Fibroblast of the conjunctiva (primary cell): ENCODE measurements at places on chromosomes 2 and 18.

DNA sequence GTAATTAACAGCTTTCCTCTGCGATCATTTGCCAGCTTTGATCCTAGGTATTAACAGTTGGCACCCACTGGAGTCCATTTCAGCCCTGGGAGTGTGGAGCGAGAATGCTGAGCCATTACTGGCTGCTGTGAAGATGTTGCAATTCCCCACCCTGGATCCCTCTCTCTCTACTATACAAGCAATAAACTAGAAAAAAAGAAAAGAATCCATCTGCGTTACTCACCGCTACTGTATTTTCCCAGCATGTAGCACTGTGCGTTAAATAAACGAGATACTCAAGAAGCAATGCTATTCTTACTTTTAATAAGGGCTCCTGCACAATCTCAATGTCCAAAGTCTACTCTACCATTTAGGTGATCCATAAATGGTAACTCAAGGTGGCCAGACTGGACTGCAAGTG lies 8.5 kb downstream of the RTTN start:
- no peak for DNase-seq

DNA sequence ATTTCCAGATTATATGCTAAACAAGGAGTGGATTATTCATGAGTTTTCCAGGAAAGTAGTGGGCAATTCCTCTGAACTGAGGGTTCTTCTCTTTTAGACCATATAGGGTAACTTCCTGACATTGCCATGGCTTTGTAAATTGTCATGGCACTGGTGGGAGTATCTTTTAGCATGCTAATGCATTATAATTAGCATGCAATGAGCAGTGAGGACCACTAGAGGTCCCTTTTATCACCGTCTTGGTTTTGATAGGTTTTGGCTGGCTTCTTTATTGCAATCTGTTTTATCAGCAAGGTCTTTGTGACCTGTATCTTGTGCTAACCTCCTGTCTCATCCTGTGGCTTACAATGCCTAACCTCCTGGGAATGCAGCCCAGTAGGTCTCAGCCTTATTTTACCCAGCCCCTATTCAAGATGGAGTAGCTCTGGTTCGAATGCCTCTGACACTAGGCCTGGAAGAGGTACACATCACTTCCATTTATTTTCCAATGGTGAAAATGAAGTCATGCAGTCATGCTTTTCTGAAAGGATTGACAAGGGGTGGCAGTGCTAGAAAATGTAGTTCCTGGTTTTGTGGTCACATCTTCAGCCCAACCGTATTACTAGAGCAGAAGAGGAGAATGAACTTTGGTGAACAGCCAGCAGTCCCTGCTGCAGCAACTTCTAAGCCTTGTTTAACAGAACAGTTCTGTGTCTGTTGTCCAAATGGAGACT lies 26.6 kb upstream of the ITGA4 start:
- DNase-seq: no peak

DNA sequence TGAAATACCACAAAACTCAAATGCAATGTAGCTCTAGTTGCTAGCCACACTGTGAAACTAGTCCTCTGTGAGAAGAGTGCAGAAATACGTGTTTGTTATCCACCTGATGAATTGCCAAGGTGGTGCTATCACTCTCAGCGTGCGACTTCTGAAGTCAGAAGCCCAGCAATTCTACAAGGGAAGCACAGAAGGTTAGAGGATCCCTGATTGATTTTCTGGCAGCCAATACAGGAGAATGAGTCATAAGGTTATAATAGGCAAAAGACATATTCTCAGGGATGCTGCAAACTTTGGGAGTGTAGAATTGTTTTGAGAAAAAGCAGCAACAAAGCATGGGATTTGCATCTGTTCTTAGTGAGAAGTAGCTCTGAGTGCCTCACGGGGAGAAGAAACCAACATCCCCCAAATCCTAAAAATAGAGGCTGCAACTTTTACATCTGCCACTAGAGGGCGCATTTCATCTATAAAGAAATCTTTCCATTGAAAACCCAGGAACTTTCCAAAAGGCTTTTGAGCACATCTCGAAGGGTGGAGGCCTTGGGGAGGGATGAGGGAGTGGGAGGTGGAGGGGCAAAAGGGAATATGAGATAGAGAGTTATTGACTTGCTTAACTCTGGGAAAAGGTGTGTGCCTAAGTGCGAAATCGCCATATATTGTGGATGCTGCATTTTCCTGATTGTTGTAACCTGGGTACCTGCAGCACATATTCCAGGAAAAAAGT lies 78.0 kb downstream of the TMEM182 start:
- peak; percentile 6 for DNase-seq

GRCh38 chr2:128710729-128711128 lies 392.1 kb upstream of the HS6ST1 start:
- no peak for DNase-seq

DNA sequence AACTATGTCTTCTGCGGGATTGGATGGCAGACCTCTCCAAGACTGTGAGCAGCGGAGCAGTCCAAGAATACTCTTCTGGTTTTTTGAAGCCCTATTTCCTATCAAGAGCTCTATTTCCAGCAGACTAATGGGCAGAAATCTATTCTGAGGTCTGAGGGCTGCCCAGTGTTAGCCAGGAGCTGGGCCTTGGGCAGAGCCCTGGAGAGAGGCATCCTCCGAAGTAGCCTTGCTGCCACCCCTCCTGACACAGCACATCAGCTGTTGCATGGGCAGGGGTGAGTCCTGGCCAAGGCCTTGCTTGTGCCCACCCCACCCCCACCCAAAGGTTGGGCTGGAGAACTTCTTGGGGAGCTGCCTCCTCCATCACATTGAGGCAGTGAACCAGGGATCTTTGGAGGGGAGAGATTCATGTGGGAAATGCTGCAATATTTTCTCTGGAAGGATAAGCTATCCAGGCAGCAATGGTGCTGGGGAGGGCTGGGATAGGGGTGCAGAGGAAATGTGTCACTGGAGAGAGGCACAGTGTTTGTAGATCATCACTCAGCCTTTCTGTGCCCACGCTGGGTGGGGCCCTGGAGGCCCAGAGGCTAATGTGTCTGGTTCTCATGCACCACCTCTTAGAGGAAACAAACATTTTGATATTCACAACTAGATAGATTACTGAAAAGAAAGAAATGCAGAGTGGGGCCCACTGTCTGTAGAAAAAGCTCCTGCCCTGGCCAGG lies 104.7 kb downstream of the VSNL1 start:
- no peak for DNase-seq

- DNase-seq: no peak
Measured at GRCh38 chr2:238098901-238099713, 1.0 kb upstream of the ESPNL start.

- no peak for DNase-seq
Measured at GRCh38 chr18:48931680-48932461, 18.9 kb downstream of the SMAD7 start.

DNA sequence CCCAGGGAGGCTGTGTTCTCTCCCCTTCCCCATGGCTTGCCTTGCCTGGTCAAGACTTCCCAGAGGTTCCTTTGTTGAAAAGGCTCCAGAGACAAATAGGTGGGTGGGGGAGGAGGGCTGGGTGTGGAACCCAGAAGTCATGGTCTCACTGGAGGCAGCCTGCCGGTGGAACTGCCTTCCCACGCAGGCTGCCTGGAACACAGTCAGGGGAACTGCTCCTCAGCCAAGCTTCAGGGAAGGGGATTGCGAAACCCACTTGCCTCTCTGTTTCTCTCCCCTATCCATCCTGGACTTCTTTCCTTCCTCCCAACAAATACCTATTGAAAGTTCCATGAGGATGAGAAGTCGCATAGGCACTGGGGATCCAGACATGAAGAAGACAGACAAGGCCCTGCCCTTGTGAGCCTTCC lies 31.6 kb downstream of the MARCO start:
- peak; percentile 21 for DNase-seq

DNA sequence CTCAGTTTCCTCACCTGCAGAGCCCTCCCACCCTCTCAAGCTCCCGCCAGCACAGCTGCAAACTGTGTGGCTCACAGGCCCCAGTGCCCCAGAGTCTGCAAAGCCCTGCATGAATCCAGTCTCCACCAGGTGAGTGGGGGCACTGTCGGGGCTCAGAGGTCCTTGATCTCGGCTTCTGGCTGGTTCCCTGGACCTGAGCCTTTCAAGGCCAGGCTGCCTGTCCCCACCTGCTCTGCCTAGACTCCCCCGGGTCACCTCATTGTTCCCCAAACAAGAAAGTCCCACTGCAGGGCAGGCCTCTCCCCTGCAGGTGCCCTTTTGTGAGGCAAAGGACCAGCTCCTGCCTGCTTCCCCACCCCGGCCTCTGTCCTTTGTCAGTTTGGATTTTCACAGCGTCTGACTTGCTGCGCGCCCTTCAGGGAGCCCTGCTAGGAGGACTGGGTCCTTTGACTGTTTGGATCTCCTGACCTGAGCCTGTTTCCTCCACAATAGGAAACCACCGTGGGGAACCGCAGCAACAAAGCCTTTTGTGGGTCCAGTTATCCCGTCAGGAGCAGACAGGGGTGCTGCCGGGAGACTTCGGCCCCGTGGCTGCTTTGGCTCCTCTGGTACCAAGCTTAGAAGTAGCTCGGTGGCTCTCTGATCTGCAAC lies 200.5 kb upstream of the HDAC4 start:
- no peak for DNase-seq

DNA sequence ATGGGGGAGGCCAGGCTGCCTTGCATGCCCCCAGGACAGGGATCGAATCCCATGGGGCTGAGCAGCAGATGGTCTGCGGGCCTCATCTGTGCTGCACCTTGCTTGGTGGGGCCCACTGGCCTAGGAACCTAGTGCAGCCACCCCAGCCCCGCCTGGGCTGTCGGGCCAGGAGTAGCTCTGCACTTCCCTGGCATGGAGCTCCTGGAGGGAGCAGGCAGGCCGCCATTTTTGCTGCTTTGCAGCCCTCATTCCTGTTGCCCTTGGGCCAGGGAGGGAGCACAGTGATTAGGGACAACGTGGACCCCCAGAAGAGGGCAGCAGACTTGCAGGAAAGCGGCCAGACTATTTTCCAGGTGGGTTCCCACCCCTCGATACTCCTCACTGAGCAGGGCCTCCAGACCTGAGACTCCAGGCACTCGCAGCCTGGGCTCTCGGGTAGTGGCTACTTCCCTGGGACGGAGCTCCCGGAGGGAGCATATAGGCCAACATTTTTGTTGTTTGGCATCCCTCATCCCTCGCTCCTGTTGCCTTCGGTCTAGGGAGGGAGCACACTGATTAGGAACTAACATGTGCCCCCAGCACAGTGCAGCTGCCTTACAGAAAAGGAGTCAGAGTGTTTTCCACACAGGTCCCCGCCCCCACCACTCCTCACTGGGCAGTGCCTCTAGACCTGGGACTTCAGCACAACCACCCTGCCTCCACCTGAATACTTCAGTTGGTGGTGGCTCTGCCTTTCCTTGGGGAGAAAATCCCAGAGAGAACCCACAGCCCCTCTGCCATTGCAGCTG lies 99.5 kb downstream of the MAIP1 start:
- DNase-seq: no peak

GRCh38 chr18:10027461-10027860 lies 113.6 kb downstream of the VAPA start:
- DNase-seq: no peak

GRCh38 chr18:11178951-11179549 lies 29.7 kb upstream of the PIEZO2 start:
- peak; percentile 29 for DNase-seq

DNA sequence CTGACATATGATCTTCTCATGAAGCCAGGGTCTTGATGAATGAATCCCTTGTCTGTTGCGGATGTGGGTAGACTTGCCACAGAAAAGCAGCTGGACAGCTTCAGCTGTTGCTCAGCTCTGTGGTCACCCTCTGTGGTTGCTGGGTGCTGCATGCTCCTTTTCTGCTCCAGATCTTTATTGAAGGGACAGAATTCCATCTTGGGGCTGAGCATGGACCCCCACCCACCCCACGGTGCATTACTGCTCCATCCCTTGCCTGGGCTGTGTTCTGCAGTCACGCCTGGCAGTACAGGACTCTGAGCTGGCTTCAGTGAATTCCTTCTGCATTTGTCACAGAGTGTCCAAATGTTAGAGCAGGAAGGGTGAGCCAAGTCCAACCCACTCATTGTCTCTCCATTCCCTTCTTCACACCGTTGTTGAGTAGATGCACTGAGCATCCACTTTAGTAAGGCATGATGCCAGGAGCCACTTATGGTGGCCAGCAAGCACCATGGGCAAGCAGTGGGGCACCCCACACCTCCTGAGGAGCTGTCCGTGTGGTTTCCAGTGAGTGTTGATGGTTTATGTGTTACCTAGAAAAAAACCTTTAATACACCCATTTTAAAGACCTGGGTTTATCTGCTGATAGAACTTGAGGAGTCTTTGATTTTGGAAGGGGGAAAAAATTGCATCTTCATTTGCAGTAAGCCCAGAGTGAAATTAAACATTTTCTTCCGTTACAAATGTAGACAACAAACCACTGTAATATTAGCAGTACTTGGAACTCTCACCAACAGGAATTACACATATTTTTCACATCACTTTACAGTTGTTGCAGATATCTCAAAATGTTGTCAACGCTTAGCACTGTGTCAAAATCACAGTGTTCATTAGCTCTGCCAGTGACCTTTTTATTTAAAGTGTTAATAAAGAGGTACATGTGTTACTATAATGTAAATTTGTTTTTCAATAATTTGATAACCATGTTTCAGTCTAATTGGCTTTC lies 14.7 kb upstream of the ITGB6 start:
- DNase-seq: peak; percentile 45

DNA sequence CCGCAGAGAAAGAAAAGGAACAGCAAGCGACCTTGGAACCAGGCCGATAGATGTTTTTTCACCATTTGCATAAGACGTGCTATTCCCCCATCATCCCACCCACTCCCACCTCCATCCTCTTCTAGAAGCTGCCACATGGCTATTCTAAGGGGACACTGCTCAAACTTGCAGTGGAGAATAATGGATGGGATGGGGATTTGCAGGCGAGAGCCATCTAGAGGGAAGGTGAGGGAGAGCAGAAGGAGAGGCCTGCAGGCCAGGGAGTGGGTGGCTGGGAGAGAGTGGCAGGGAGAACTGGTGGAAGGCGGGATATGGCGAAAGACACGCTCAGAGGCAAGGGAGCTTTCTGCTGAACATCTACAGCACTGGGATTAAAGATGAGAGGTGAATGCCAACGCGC lies 84.9 kb downstream of the MAPK4 start:
- DNase-seq: no peak

DNA sequence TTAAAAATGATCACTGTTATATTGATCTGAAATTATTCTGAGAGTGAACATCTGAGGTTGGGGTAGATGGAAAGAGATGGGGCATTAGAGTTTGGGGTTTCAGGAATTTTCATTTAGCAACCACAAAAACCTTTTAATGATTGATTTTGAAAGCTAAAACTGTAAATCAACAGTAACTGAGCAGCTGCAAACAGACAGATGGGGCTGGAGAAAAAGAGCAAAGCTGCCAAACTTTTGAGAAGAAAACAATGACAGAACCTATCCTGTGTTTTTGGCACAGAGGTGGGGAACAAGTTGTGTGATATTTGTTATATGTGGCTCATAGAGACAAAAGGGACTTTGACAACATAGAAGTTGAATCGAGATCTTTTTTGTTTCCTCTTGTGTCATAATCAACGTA lies 415.8 kb upstream of the DSEL start:
- no peak for DNase-seq

DNA sequence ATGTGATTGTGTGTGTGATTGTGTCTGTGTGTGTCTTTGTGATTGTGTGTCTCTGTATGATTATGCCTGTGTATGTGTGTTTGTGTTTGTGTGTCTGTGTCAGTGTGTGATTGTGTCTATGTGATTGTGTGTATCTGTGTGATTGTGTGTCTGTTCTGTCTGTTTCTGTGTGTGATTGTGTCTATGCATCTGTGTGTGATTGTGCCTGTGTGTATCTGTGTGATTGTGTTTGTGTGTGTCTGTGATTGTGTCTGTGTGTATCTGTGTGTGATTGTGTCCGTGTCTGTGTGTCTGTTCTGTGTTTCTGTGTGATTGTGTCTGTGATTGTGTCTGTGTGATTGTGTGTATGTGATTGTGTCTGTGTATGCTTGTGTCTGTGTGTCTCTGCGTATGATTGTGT lies 12.1 kb upstream of the KLHL30 start:
- no peak for DNase-seq

GRCh38 chr18:493986-494983 lies 6.2 kb downstream of the COLEC12 start:
- peak; percentile 34 for DNase-seq
